ENCODE measurements at places on chromosomes 7 and 10. TPM values are rescaled to one million over a fixed set of nuclear protein-coding genes. Genes with fewer than 3 reads are reported as not detected.

DNA sequence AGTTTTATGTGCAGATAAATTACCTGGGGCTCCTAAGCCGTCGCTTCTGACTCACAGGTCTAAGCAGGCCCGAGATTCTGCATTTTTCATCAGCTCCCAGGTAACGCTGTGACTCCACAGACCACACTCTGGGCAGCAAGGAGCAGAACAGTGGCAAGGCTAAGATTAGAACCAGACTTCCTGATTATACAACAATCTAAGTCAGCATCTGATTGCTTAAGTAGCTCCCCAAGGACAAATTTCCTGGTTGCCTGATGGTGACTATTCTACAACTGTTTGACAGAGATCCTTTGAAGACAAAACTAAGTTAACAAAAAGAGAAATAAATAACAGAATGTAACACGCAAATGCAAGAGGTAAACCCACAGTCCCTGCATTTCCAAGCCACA, 69.0 kb downstream of the CREB3L2 start:
- peak; percentile 17 for DNase-seq

DNA sequence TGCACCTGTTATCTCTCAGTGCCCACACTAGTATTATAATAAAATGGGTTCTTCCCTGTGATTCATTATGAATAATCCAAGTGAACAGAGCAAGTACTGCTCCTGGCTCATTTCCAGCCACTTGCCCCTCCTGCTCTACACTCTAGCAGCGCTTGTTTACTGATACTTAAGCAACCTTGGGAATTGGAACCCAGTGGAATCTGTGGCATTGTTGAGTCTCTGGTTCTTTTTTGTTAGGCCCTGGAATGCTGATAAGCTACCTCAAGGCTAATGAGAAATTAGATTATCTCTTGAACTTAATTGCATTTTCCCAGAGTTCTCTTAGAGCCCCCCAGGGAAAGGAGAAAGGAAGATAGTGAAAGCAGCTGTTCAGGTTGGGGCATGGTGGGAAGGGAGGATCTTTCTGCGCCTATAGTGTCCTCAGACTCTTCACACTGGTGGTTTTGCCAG, 34.0 kb downstream of the PRKAR2B start:
- no peak for DNase-seq

DNA sequence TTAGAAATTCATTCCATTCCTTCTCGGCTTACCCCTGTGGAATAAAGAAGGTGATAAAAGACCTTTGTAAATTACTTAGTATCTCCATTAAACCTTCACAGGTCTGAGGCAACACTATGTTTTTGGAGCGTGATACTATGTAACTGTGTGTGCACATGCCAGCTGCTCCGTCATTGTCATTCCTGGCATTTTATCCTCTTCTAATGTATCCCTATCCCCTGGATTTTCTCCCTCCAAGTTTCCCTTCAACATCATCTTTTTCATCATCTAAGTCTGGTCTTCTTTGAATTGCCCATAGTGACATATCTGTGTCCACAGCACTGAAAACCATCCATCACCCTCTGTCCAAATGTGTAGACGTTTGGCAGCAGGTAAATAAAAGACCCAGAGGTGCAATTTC, 125.7 kb downstream of the TEX36 start:
- no peak for DNase-seq

DNA sequence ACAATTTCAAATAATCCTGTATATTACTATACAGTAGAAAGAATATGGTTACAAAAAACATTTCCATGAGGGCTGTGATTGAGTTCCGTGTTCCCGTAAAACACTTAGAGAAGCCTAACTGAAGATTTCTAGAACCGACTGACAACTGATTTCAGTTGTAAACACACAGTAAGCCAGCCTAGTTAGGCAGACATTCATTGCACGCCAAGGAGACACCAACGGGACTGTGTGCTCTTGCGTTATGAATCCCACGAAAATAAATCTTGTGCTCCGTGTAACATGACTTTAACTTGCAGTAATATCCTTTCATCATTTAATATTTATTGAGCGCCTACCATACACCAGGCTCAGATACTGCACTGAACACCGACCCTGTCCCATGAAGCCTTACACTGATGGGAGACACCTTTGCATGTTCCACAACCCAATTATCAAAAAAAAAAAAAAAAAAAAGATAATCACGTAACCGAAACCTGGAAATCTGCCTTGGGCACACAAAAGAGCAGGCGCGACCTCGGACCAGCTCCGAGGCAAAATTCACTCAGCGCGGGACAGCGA, 420 bp upstream of the KLHL7 start:
- no peak for DNase-seq

GRCh38 chr10:121579656-121580055, 18.6 kb downstream of the FGFR2 start:
- DNase-seq = no peak

DNA sequence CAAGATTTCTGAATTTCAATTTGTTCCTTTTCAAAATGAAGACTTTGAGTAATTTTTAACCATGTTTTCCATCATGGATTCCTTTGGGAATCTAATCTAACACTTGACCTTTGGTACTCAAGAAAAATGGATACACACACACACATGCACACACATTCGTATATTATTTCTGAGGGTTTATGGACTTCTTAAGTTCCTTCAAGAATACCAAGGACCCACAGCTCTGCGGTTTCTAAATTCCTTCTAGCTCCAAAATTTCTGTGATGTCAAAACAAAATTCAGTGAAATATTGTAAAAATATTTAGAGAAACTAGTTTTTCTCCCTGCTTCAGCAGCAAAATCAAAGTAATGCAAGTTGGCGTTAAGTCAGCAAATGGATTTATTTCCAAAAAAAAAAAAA, 98.3 kb upstream of the FAM13C start:
- DNase-seq = no peak

Gene SDK1
- 1.0 TPM for total RNA-seq

Gene PDE6C
- total RNA-seq = not detected

Gene CUEDC2
- 67.4 TPM for total RNA-seq

DNA sequence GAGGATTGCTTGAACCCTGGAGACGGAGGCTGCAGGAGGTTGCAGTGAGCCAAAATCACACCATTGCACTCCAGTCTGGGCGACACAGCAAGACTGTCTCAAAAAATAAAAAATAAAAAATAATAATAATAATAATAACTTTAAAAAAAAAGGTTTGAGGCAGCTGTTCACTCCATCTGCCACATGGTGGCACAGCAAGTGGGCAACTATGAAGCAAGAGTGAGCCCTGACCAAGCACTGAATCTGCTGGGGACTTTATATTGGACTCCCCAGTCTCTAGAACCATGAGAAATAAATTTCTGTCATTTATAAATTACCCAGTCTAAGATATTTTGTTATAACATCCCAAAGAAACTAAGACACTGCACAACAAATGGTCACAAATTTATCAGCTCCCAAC, 14.6 kb upstream of the BRI3 start:
- DNase-seq = no peak

Gene NPC1L1
- 0.25 TPM for total RNA-seq

Gene PNLIP
- 2.0 TPM for total RNA-seq

Gene EN2
- not detected for total RNA-seq

Gene EGFR
- 11.2 TPM for total RNA-seq

Measured in heart right ventricle (tissue), 16 donors.